ENCODE measurements at places on chromosomes 12 and 14.

GRCh38 chr14:101915871-101916815 lies 48.2 kb upstream of the DYNC1H1 start:
- no peak for DNase-seq

- DNase-seq, result no peak
Observed at GRCh38 chr12:91627225-91627624, 444.6 kb upstream of the DCN start.

DNA sequence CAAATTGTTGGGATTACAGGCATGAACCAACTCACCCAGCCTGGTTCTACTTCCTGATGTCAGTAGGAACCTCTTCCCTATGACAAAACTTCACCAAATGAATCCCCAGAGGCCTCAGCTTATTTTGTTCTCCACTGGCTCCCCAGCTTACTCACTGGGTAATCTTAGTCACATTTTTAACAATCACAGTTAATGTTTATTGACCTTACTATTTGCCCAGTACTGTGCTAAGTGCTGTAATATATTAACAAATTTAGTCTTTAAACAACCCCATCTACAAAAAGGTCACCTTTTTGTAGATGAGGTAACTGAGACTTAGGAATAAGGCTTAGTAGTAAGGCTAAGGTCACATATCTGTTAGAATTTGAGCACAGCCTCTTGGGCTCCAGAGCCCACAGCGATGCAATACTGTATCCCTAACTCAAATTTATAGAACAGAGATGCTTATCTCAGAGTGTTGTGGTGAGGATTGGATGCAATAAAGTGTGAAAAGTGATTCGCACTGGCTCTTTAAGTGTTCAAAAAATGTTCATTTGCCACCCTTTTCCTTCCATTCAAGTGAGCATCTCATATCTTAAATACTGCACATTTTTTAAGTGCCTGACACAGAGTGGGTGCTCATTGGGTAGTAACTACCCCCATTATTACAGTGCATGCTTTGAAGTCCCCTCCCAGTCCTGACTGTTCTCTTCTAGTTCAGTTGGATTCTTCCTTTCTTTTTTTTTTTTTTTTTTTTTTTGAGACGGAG lies 146.4 kb upstream of the ARHGAP5 start:
- no peak for DNase-seq

DNA sequence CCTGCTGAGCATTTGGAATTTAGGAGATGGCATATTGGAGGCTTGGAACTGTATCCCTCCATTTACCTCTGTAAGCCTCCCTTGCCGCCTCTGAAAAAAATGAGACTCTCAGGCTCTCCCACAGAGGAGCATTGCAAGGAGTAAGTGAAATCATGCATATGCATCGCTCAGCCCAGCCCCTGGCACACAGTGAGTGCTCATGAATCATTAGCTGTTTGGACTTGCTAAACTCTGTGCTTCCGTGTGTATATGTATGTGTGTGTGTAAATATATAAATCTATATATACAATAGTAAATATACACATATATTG lies 17.1 kb upstream of the TBX3 start:
- DNase-seq, result no peak

DNA sequence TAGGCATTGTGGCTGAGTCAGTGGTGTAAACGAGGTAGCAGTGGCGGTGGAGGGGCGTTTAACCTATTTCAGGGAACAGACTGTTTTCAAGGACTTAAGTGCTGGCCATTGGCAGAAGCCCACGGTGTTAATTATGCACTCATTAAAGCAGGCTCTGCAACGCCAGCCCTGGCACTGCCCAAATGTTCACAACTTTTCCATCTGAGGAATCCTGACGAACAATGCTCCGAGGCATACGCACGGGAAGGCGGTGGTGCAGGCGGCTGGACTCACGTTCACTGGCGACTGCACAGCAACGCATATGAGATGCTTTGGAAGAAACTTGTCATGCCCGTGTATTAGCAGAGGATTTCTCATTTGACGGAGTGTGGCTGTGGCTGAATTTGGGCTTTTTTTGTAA lies 70.6 kb upstream of the SLC24A4 start:
- no peak for DNase-seq

DNA sequence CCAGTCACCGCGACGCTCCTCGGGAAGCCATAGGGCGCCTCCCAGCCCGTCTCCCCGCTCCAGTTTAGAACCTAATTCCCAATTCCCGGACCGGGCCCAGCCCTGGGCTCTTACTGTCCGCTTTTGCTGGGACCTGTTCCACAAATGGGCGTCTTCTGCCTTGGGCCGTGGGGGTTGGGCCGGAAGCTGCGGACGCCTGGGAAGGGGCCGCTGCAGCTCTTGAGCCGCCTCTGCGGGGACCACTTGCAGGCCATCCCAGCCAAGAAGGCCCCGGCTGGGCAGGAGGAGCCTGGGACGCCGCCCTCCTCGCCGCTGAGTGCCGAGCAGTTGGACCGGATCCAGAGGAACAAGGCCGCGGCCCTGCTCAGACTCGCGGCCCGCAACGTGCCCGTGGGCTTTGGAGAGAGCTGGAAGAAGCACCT lies 797 bp downstream of the UNG start:
- no peak for DNase-seq

DNA sequence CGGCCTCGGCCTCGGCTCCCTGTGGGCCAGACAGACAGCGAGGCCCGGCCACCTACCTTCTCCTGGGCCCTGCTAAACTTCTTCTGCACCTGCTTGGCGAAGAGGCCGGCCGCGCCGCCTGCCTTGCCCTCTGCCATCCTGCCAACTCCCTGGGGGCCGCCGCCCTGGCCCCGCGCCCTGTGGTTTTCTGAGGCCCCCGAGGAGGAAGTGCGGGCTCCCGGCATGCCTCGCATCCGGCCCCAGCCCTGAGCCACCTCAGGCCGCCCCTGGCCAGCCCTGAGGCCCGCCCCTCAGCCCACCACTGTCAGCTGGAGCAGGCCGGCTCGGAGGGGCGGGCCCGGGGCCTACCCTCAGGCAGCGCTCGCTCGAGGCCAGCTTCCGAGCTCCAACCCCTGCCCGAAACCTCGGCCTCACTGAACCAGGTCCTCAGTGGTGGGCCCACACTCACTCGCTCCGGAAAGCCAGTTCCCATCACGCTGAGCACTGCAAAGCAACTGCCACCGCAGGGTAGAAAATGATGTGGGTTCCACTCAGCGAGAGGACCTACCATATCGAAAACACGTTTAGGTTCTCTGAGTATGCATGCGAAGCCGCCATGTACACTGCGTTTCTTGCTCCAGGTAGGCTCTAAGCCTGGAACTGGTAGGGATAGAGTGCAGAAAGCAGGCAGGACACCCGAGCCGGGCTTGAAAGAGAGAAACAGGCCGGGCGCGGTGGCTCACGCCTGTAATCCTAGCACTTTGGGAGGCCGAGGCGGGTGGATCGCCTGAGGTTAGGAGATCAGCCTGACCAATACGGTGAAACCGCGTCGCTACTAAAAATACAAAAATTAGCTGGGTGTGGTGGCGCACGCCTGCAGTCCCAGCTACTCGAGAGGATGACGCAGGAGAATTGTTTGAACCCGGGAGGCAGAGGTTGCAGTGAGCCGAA lies at the start of gene BIN2:
Gene BIN2, minus strand, starts transcription at position 209 of the 930 bp plus-strand sequence. Its CDS starts 72 bp downstream, at position 137.
- DNase-seq, result peak; percentile 16

- DNase-seq, result no peak
Observed at GRCh38 chr12:56299308-56299852, 750 bp downstream of the CS start.
